ENCODE measurements at places on chromosomes 4 and X.

DNA sequence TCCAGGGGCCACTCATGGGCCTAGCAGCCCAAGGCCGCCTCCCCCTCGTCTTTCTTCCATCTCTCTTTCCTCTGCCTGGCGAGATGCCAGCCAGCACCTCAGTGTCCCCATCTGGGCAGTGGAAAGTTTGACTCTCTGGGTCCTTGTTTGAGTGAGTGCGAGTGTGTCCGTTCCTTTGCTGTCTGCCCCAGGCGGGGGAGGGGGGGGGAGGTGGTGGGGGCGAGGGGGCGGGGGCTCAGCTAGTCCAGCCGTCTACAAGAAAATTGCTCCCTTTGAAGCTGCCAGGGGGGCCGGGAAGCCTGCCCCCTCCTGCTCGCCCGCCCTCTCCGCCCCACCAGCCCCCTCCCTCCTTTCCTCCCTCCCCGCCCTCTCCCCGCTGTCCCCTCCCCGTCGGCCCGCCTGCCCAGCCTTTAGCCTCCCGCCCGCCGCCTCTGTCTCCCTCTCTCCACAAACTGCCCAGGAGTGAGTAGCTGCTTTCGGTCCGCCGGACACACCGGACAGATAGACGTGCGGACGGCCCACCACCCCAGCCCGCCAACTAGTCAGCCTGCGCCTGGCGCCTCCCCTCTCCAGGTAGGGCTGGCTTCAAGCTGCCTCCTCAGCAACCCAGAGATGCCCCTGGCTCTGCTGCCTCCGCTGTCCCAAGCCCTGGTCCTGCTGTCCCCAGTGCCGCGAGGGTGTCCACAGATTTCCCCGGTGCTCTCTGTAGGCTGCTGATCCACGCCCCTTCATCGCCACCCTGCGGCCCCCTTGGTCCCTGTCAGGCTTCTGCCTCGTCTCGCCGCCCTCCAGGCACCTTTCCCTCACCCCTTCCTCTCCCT, at the start of gene BGN:
TSS of gene BGN (plus strand) at position 440 of the 821 bp plus-strand sequence. CDS start 9,652 bp downstream, outside the sequence.
- no peak for DNase-seq

GRCh38 chr4:155921597-155921996, 18.1 kb downstream of the TDO2 start:
- DNase-seq: no peak

DNA sequence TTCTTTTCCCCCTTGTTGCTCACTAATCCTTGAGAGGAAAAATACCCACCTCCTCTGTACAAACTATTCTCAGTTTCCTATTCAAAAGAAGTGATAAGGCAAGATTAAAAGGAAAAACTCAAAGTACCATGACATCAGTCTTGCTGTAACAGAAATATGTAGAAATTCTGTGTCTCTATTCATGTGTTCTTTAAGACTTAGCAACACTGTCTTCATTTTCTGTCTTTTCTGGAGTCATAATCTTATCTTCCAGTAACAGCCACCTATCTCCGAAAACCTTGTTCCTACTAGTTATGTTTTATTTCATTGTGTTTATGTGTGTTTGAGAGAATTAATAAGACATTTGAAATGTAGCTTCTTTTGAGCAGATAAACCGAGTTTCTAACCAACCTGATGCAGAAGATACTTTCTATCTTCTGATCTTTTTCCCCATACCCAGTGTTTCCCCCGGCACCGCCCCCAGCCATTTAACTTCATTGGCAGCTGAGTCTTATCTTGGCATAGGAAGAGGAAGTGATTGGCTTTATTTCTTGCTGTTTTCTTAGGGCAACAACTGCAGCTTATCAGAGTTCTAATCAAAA, 8.0 kb downstream of the FAM241A start:
- DNase-seq: no peak

DNA sequence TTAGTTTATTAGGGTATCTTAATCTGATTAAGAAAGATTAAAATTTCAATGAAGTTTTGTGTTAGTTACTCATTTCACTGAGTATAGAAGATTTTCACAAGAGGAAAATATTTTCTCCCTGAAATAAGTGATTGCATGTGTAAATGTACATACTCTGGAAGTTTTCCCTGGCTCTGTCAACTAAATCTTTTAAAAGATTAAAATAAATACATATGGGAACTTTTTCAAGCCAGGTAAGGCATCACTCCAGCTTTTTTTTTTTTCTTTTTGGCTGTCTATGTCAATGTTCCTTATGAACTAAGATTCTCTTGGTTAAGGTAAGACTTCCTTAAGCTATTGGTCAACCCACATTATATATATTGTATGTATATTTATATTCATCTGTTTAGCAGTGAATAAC, 117.6 kb downstream of the CBR4 start:
- no peak for DNase-seq

DNA sequence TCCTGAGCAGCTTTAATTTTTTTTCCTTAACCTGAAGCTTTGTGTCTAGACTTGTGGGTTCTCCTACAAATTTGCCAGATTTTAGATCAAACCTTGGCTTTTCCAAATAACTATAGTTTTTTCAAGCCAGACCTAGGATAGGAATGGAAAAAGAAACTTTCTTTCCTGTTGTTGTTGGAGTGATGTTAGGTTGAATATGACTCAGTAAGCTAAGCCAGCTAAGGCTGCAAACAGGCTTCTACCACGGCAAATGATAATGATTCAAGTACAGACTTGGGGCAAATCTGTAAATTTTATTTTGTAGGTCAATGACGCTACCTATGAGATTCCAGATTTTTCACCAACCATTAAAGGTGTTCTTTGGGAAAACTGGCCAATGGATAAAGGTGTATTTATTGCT, 45.6 kb downstream of the WDR19 start:
- no peak for DNase-seq

- DNase-seq: no peak
These were observed 6.7 kb downstream of the DOCK11 start for GRCh38 chrX:118502161-118502789.

DNA sequence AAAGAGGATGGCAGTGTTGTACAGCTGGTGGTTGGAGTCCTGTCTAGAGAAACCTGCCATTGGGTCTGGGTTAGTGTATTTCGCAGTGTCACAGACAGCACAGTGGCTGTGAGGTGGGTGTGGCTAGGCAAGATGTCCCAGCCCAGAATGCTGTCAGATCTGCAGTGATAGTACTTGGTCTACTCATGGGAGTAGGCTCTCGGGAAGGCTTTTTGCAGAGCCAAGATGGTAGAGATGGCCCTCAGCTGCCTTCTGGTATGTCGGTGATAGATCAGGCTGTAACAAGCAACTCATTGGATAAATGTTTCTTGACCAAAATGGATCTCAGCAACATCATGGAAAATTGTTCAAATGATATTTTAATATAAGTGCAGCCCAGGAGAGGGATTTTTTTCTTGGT, 84.3 kb upstream of the WDR1 start:
- no peak for DNase-seq
